ENCODE measurements at places on chromosomes 13 and 19. TPM values are rescaled to one million over a fixed set of nuclear protein-coding genes. Genes with fewer than 3 reads are reported as not detected.

JSRP1 gene
- 0.54 TPM for total RNA-seq

KLK15 gene
- not detected for total RNA-seq

FSD1 gene
- 4.6 TPM for total RNA-seq

YJEFN3 gene
- total RNA-seq = 0.54 TPM

PSG7 gene
- total RNA-seq = not detected

TPTE2 gene
- not detected for total RNA-seq

ZNF723 gene
- total RNA-seq = not detected

CCDC8 gene
- 2.4 TPM for total RNA-seq

KCTD4 gene
- total RNA-seq = not detected

A1BG gene
- 10.0 TPM for total RNA-seq

SLITRK5 gene
- total RNA-seq = 0.27 TPM

SLAIN1 gene
- 25.9 TPM for total RNA-seq

UBE2L5 gene
- 0.27 TPM for total RNA-seq

MEIOSIN gene
- not detected for total RNA-seq

C19orf73 gene
- 7.0 TPM for total RNA-seq

NLRP5 gene
- total RNA-seq = not detected

PRR19 gene
- 0.54 TPM for total RNA-seq

PDX1 gene
- not detected for total RNA-seq

MCEMP1 gene
- total RNA-seq = 0.27 TPM

GGACT gene
- total RNA-seq = 3.8 TPM

SIGLEC11 gene
- under 0.01 TPM for total RNA-seq

ZNF540 gene
- 1.1 TPM for total RNA-seq

Data from hematopoietic multipotent progenitor cell (in vitro differentiated cells).